ENCODE measurements at places on chromosomes 2 and 18.

- DNase-seq = no peak
Observed at GRCh38 chr2:198385326-198385725, 580.9 kb downstream of the PLCL1 start.

- no peak for DNase-seq
Observed at GRCh38 chr2:14678761-14679160, 46.2 kb downstream of the LRATD1 start.

- DNase-seq = no peak
Observed at GRCh38 chr2:43349904-43350303, 123.5 kb upstream of the ZFP36L2 start.

- peak; percentile 30 for DNase-seq
Observed at GRCh38 chr2:39696838-39697237, 31.1 kb downstream of the TMEM178A start.

GRCh38 chr2:126085011-126085795, 570.8 kb upstream of the GYPC start:
- DNase-seq = no peak

GRCh38 chr2:102176172-102176571, 10.7 kb upstream of the IL1RL2 start:
- no peak for DNase-seq

GRCh38 chr2:23378496-23378895, 6.5 kb upstream of the KLHL29 start:
- no peak for DNase-seq
